ENCODE measurements at places on chromosomes 4 and X. TPM values are rescaled to one million over a fixed set of nuclear protein-coding genes. Genes with fewer than 3 reads are reported as not detected.

NAP1L2 gene
- 3.9 TPM for polyA plus RNA-seq

DNA sequence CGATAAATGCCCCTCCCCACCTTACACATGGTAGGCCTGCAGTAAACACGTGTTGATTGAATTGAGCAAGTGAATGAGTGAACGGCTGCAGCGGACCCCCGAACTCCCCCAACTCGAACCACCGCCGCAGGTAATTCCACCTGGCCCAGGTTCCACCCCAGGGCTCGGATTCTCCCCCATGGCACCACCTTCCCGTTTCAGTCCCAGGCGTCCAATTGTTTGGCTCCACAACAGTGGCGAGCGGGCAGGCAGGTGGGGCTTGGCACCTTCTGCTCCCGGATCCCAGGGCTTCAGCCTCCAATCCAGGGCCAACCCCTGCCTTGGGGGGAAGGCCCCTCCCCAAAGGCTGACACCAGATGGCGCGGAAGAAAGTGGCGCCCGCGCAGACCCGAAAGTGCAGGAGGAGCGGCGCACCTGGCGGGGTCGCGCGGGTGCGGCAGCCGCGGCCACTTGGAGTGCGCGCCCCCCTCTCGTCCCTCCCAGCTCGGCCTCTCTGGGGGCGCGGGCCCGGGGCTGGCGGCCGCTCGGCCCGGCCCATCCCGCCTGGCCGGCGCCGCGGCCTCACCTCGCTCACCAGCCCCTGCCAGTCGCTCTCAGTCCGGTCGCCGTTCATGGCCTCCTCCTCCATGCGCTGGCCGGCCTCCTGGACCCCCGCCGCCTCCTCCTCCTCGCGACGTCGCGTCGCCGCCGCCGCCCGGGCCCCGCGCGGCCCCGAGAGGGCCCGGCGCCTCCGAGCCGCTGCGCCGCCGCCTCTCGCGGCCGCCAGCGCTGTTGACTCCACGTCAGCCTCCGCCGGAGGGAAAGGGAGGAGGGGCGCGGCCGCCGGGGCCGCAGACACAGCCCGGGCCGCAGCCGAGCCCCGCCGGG, at the start of gene CCDC149:
TSS of gene CCDC149 (minus strand) at position 791 of the 867 bp plus-strand sequence. CDS start at position 613, 178 bp downstream.
- peak; percentile 70 for DNase-seq

CCNA2 gene
- 26.7 TPM for polyA plus RNA-seq

- DNase-seq, result no peak
These were observed 55.9 kb upstream of the IL2 start for GRCh38 chr4:122512430-122512829.

CT47B1 gene
- polyA plus RNA-seq, result not detected

GRCh38 chr4:166003811-166004210, 130.8 kb downstream of the TLL1 start:
- DNase-seq, result no peak

CSN1S1 gene
- not detected for polyA plus RNA-seq

GRCh38 chr4:140212646-140213045, 58.7 kb upstream of the MAML3 start:
- DNase-seq, result no peak

DNA sequence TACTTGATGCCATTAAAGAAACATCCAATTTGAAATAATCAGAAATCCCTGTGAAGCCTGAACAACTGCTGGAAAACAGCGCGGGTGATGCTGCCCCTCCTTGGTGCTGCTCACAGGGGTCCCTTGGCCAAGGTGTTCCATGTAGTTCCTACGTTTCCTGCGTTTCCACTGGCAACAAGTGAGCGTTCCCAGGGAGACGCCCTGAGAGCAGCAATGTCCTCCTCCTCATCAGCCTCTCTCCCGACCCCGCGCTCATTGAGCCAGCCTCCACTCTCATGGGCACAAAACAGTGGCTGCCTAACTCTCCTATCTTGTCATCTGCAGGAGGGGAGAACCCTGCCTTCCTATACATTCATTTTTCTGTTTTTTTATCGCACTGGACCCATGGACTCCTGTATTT, 18.9 kb downstream of the LETM1 start:
- DNase-seq, result no peak

TMPRSS11B gene
- 0.10 TPM for polyA plus RNA-seq

DNA sequence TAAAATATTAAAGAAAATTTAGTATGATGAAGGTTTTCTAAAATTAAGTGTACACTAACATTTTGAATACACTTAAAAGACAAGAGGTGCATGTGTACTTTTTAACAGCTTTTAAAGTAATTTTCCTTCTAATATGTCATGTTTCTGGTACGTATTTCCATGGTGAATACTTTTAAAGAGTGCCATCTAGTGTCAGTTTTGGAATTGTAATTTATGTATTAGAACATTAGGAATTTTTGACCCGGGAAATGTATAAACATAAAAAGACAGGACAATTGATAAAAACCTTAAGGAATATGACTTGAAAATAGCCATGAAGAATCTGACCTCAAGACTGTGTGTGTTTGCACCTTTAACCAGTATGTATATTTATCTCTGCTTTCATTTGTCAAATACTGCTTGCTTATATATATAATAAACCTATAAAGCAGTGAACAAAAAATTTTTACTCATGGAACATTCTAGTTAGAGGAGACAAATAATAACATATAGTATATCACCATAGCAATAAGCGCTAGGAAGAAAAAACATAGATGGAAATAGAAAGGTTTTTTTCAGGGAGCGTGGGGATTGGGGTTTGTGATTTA, 7.2 kb downstream of the GSTCD start:
- no peak for DNase-seq

DNA sequence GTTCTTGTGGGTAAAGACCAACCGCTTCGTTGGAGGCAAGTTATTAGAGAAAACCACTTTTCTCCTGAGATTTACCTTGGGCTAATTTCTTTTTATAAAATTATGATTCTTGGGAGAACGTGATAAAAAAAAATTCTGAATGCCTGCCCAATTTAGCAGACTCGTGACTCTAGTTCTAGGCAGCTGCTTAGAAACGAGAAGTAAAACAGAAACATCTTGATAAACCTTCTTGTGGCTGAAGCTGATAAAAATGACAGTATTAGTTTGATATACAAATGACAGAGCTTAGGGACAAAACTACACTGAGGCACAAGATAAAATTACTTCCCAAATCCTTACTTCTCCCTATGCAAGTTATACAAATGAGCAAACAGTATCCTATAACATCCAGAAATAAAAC, 458.9 kb upstream of the TEX13C start:
- no peak for DNase-seq
